Foreskin keratinocyte (primary cell): ENCODE measurements at places on chromosomes 12 and 14.

GRCh38 chr14:20757965-20758364 lies 10.2 kb upstream of the EDDM3B start:
- DNase-seq: no peak

GRCh38 chr14:96445844-96446710 lies 54.1 kb downstream of the AK7 start:
- DNase-seq: no peak

GRCh38 chr12:47798382-47798948 lies 21.2 kb downstream of the HDAC7 start:
- DNase-seq: no peak

- DNase-seq: no peak
Measured at GRCh38 chr14:92895352-92895878, 27.5 kb upstream of the CHGA start.

- DNase-seq: no peak
Measured at GRCh38 chr12:6771509-6772330, 600 bp upstream of the LAG3 start.

- no peak for DNase-seq
Measured at GRCh38 chr12:27733052-27733656, 22.5 kb downstream of the MRPS35 start.

- DNase-seq: no peak
Measured at GRCh38 chr14:100674428-100674827, 52.3 kb upstream of the DLK1 start.

GRCh38 chr14:101409006-101409543 lies 152.2 kb upstream of the DIO3 start:
- no peak for DNase-seq

GRCh38 chr14:79724934-79725717 lies 486.2 kb downstream of the DIO2 start:
- DNase-seq: peak; percentile 18

DNA sequence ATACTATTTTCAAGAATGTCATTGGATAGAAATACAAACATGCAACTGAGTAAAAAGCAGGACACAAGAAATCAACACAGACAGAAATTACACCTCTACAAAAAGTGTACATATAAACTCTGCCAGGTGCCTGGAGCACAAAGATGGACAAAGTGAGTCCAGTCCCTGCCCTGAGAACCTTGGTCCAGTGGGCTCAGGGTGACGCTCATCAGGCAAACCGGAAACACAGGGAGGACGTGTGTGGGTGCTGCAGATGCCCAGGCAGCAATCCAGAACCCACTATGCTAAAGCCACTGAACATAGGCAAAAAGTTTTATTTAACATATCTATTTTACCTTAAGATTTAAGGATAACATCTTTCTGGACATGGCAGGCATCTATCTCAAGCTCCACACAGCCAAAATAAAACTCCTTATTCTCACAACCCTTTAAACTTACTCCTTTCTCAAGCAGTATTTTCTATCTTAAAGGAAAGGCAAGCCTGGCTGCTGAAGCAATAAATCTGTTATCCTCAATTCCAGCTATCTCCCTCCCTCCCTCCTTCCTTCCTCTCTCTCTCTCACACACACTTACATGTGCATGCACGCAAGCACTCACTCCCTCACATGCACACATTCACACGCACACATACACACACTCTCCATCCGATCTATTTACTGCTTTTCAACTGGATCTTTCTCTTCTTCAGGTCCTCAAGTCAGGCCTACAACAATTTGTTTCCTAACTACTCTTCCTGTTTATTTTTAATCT lies 10.2 kb downstream of the PPP1R13B start:
- no peak for DNase-seq

GRCh38 chr12:123363740-123364531 lies 711 bp downstream of the SBNO1 start:
- no peak for DNase-seq

DNA sequence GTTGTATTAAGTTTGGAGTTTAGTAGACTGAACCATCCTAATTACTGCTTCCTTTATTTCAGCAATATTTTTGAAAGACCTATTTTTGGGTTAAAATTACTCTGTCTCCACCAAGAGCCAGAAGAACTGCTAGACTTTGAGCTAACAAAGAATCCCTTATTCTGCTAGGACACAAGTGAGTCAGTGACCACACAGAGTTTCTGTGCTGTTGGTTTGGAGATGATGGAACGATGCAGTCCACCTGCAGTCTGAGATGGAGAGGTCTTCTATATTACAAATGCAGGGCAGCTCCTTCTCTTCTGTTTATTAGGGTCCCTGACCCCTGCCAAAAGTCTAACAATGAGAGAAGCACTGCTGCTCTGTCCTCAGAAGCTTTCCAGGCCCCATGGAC lies 6.7 kb upstream of the STXBP6 start:
- DNase-seq: peak; percentile 15

- DNase-seq: no peak
Measured at GRCh38 chr12:46209170-46209569, 59.7 kb downstream of the SLC38A1 start.

GRCh38 chr14:104100171-104101085 lies 14.9 kb downstream of the ASPG start:
- DNase-seq: no peak

DNA sequence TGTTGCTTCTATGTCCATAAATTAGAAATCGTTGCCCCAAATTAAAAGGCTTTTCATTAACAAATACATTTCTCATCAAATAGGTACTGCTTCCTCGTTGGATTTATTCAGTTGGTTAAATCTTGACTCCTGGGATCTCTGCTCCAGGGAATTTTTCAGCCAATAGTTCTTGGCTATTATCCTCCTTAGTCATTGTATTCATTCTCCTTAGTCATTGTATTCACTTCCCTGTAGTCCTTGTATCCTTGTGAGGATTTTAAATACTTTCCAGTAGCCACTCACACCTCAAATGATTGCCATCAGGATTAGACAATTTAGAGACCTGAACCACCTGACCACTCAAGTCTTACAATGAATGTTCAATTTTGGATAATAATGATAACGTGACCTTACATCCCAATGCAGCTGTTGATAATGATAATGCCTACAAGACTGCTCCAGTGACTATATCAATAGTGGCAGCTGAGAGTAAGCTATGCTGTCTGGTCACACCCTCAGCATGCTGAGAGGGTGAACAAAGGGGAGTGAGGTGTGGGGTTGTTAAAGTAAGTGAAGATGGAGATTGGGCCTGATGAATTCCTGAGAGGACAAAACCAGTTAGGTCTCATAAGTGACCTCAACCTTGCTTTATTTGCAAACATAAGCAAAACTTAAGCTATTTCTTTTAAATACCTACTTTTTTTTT lies 193.7 kb upstream of the RTL1 start:
- no peak for DNase-seq

DNA sequence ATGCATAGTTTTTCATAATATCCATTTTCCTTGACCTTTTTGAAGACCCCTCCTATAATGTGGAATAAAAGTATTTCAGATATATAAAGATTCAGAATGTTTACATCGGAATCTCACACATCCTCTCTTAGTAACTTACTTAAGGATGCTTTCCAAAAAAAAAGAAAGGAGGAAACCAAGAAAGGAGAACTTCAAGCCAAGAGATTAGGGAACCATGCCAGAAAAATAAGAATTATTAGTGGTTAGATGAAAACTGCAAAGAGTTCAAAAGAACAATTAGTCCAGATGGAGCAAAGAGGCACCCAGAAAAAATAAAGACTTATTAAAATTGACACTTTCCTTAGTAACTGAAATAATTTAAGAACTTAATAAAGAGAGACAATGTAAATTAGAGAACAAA lies 179.2 kb downstream of the DUSP6 start:
- no peak for DNase-seq

GRCh38 chr14:104931771-104932675 lies 7.3 kb downstream of the PLD4 start:
- no peak for DNase-seq
